ENCODE measurements at places on chromosomes 5 and 9.

GRCh38 chr5:81827500-81827899, 76.6 kb upstream of the SSBP2 start:
- DNase-seq: no peak

GRCh38 chr5:72599065-72599433, 91.8 kb upstream of the ZNF366 start:
- no peak for DNase-seq

GRCh38 chr9:125977223-125977622, 230.1 kb downstream of the PBX3 start:
- no peak for DNase-seq

- no peak for DNase-seq
Measured at GRCh38 chr5:113232667-113233066, 202.1 kb downstream of the TSSK1B start.

DNA sequence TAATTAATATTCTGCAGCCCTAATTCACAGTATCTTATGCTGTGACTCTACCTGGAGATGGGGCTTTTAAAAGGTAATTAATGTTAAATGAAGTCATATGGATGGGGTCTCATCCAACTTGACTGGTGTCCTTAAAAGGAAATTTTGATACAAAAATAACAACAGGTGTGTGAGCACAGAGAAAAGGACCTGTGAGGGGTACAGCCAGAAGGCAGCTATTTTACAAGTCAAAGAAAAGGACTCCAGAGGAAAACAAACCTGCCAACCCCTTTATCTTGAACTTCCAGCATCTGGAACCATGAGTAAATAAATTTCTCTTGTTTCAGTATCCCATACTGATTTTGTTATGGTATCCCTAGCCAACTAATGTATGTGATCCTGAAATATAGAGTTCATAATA, 250.3 kb downstream of the TMEM232 start:
- DNase-seq: no peak

DNA sequence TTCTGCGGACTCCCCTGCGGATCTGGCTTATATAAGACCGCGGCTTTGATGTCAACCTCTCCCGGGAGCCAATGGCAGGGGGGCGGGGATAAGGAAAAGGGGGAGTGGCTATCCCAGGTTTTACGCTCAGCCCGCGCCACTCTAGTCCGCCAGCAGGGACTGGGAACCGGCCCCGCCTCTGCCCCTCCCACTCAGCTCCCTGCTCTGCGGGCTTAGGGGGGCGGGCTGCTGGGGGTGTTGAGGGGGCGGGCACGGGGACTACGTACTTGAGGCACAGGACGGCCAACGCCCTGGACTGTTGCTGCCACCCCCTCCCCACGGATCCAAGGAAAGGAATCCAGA, at the start of gene HAND1:
HAND1 (minus strand) TSS at position 4 of the 342 bp plus-strand sequence. CDS start 219 bp downstream, outside the sequence.
- peak; percentile 71 for DNase-seq

- no peak for DNase-seq
Measured at GRCh38 chr9:6910032-6910431, 152.3 kb downstream of the KDM4C start.

- no peak for DNase-seq
Measured at GRCh38 chr9:36788534-36788933, 215.8 kb downstream of the MELK start.

- no peak for DNase-seq
Measured at GRCh38 chr9:21085005-21085404, 7.3 kb upstream of the IFNB1 start.

DNA sequence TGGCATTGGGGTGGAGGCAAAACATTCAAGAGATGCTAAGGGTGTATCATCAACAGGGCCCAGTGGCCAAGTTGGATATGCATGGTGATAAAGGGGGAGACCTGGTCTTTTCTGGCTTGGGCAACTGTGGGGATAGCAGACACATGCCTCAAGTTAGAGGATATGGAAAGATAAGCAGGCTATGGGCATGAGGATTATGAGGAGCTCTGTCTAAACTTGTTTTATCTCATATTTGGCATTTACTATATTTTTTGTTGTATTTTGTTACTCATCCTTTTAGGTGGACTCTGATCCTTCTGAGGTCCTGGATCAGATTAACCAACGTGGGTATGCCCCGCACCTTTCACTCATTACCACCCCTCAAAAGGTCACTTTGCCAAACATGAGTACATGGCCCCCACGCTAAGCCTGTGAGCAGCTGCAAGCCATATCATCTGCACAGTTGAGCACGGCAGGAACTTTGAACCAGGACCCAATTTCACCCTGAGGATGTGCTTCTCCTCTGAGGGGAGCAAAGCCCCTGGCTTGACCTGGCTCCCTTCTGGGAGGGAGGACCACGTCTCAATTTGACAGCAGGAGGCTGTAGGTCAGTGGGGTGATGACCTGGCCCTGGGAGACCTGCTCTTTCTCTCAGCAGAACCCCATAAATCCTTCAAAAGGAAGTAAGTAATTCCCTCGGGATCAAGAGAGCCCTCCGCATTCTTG, 71.1 kb upstream of the CD180 start:
- DNase-seq: no peak

Data from COR-L47 (cell line).